ENCODE measurements at places on chromosomes 13 and 19.

DNA sequence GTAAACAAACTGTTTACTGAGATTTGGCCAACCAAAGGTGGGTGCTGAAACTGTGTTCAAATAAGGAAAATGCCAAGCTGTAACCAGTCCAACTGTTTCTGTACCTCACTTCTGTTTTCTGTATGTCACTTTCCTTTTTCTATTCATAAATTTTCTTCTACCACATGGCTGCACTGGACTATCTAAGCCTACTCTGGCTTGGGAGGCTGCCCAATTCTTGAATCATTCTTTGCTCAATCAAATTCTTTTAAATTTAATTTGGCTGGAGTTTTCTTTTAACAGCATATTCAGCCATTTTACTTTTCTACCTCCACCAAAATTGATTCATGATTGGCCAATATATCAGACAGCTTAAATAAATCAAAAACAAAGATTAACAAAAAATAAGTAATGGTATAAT is 1575.5 kb upstream of the SPRY2 start:
- DNase-seq = no peak

DNA sequence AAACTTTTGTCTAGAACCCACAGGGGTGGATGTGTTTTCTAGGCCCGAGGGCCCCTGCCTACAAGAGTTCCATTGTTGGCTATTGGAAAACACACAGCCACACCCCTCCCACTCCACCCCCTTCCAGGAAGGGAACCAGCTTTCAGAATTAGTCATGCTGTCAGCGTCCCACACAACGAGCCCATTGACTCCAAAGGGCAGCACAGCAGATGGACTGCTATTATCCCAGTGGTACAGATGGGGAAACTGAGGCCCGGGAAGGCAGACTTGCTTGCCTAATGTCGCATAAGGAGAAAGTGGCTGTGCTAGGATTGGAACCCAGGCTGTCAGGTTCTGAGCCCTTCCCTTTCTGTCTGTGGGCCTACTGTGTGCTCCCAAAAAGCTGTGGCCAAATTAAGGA is 8.1 kb upstream of the FXYD3 start:
- DNase-seq = no peak

DNA sequence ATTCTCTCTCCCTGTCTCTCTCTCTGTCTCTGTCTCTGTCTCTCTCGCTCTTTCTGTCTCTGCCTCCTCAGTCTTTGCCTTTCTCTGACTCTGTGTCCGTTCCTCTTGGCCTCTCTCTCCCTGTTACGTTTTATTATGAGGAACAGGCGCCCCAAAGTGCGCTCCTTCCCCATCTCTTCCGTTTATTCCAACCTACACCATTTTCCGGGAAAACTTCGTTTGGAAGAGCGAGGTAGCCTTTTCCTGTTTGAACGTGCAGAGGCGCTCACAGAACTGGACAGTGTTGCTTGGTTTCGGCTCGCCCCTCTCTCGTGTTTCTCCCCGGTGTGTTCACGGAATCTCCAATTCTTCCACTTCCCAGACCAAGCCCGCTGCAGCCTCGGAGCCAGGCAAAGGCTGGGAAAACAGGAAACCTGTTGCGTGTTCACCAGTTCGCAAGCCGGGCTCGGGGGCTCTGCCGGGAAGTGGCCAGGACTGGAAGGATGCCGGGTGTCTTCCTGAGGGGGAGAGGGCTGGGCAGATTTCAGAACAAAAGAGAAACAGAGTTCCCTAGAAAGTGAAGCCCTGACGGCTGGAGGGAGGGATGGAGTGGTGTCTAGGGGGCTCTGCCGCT is 605 bp downstream of the TMEM255B start:
- DNase-seq = peak; percentile 67

- peak; percentile 33 for DNase-seq
These were observed 12.7 kb upstream of the HNRNPL start for GRCh38 chr19:38862321-38863059.

DNA sequence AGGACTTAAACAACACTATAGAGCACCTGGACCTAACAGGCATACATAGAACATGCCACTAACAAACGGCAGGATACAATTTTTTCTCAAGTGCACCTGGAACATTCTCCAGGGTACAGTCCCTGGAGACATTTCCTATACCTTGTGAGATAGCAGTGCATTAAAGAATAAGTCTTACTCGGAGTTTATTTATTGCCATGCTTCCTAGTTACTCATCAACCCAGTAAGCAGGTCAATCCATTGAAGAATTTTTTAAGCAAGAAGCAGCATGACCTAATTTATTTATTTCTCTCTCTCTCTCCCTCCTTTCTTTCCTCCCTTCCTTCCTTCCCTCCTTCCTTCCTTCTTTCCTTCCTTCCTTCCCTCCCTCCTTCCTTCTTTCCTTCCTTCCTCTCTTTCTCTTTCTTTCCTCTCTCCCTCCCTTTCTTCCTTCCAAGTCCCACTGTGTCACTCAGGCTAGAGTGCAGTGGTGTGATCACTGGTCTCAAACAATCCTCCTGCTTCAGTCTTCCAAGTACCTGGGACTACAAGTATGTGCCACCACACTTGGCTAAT is 6.6 kb upstream of the TFDP1 start:
- DNase-seq = no peak

DNA sequence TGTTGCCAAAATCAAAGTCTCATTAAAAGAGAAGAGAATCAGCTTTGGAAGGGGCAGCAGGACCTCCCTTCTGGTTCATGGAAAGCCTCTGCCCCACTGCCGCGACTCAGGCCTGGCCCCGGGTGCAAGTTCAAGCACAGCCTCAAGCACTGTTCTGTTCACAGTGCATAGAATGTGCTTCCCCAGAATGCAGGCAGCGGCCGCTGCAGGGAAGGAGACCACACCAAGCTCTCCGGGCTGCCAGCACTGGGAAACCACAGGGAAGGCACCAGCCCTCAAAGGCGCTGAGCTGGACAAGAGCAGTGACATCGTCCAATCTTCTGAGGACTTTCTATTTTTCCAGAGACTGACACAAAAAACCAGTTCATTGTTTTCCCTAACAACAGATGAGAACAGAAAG is 55.5 kb downstream of the CRYL1 start:
- no peak for DNase-seq

DNA sequence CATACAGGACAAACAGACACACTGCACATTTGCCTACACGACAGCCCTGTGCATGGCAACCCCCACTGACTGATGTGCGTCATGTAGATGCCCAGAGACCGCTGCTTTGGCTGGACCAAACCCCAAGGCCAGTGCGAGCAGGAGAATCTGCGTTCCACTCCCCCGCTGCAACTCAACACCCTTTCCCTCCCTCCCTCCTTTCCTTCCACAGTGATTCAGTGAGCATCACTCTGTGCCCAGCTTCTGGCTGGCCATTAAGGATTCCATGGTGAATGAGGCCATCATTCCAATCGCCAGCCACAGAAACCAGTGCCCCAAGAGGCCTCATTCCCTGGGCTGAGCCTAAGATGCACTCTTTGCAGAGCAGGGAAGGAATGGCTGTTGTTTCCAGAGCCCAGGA is 61.6 kb downstream of the GSX1 start:
- DNase-seq = no peak

- no peak for DNase-seq
These were observed 55.8 kb upstream of the RFXAP start for GRCh38 chr13:36763126-36763722.

- no peak for DNase-seq
These were observed 28.8 kb upstream of the MCF2L start for GRCh38 chr13:112940236-112940635.

DNA sequence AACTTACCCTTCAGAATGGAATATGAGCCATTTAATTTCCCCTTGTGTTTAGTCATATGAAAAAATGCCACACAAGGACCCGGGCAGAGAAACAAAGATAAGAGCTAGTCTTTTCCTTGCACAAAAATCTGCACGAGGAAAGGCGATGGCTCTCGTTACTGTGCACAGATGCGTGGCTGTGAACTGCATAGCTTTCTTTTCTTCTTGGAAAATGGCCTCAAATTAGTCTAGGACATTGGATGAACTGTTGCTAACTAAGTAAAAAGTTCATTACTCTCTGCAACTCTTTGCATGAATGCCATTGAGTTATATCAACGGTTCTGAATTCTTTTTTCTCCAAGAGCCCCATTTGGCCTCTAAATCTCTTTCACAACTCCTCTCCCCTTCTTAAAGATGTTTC is 125.2 kb downstream of the COG6 start:
- DNase-seq = no peak

- no peak for DNase-seq
These were observed 95.9 kb downstream of the AKAP11 start for GRCh38 chr13:42367831-42368230.

GRCh38 chr19:55228015-55228391 is 560 bp downstream of the TMEM86B start:
- no peak for DNase-seq

- DNase-seq = no peak
These were observed 82.5 kb downstream of the KCTD15 start for GRCh38 chr19:33878910-33879810.

DNA sequence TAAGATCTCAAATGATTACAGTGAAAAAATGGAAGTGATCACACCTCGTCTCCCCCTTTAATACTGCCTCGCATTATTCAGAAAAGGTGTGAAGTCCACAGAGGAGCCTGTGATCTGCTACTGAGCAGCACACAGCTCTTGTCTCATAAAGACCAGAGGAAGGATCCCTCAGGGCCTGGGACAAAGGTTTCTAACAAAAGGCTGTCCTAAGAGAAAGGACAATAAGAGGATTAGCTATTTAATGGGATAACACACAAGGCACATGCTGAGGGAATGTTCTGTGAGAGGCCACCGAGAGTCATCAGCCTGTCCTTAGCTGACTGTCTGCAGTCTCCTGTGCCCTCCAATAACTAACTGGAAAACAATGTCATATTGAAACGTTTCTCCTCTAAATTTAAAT is 26.7 kb downstream of the EBPL start:
- no peak for DNase-seq

DNA sequence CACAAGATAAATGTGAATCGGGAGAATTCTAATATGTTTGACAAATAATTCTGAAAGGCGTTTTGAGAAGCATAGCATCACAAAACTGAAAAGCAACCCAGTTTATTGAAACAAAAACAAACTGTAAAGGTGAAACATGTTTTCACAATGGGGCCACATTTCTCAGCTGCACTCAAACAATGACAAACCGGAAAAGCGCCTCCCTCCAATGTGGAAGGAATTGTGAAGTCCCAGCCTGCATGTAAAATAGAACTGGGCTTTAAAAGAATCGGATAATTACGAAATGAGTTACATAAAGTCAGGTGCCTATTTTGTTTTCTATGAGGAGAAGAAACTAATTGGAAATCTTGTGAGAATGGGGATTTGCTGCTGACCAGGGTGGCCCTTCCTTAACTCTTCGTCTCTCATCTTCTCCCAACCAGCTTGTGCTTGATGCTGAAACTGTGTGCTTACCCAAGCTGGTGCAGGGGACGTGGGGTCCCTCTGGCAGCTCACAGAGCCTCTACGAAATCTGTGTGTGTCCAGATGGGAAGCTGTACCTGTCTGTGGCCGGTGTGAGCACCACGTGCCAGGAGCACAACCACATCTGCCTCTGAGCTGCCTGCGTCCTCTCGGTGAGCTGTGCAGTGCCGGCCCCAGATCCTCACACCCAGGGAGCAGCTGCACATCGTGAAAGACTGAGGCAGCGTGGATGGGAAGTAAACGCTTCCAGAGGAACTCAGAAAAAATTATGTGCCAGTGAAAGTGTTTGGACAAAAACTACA is 109.4 kb downstream of the SACS start:
- DNase-seq = no peak

DNA sequence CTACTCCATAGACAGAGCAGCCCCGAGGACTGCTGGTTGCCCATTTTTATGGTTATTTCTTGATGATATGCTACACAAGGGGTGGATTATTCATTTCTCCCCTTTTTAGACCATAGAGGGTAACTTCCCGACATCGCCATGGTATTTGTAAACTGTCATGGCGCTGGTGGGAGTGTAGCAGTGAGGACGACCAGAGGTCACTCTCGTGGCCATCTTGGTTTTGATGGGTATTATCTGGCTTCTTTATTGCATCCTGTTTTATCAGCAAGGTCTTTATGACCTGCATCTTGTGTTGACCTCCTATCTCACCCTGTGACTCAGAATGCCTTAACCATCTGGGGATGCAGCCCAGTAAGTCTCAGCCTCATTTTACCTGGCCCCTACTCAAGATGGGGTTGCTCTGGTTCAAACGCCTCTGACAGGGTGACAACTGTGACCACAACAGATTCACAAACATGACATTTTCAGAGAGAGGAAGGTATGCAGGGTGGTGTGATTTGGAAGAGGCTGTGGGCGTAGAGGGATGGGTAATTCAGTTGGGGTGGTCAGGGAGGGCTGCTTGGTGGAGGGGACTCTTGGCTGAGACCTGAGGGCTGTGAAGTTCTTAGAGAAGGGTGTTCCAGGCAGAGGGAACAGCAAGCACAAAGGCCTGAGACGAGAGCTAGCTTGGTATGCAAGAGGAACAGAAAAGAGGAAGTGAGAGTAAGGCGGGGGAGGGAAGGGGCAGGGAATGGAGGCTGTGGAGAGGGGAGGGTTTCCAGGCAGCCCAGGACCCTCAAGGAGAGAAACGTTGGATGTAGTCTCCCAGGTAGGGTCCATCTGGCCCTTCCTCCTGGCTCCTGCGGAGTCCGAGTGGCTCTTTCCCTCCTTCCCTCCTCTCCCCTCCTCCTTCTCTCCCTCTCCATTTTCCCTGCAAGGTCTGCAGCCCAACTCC is 23.5 kb downstream of the FAM187B start:
- no peak for DNase-seq

GRCh38 chr13:113267642-113268405 is 29.2 kb upstream of the LAMP1 start:
- DNase-seq = no peak

GRCh38 chr19:56367829-56368711 is 25.3 kb downstream of the ZNF582 start:
- peak; percentile 89 for DNase-seq

- DNase-seq = no peak
These were observed 52.7 kb upstream of the RFXAP start for GRCh38 chr13:36766295-36766694.

GRCh38 chr19:50548191-50549058 is 19.8 kb downstream of the LRRC4B start:
- DNase-seq = no peak

- DNase-seq = no peak
These were observed 105.0 kb downstream of the IER2 start for GRCh38 chr19:13255041-13255718.

- no peak for DNase-seq
These were observed 19.5 kb upstream of the IFT88 start for GRCh38 chr13:20547479-20547908.

DNA sequence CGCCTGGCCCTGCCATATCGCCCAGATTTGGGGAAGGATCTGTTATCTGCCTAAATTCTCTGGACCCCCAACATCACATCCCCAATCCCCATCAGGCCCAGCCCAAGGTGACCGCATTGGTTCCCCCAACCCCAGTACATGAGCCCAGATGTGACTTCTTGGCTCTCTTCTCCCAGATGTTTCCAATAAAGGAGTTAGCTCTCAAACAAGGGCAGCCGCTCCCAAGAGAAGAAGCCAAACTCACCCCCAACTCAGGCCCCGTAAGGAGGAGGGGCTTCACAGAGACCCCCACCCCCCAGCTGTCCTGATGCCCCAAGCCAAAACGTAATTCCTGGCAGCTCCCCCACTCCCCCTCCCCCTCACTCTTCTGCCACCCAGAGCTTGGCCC is 6.9 kb downstream of the FBN3 start:
- DNase-seq = no peak

All from kidney capillary endothelial cell (primary cell).